Effector memory CD8-positive, alpha-beta T cell (primary cell): ENCODE measurements at places on chromosomes 4 and X.
A peak's percentile ranks its signal among the peaks of the same experiment; 100 is the strongest.

GRCh38 chrX:48626401-48627298 lies 29.4 kb downstream of the WDR13 start:
- no peak for DNase-seq

- no peak for DNase-seq
Measured at GRCh38 chrX:78653118-78653822, 5.9 kb downstream of the RTL3 start.

GRCh38 chr4:97587912-97588311 lies 555.4 kb downstream of the STPG2 start:
- DNase-seq, result no peak

DNA sequence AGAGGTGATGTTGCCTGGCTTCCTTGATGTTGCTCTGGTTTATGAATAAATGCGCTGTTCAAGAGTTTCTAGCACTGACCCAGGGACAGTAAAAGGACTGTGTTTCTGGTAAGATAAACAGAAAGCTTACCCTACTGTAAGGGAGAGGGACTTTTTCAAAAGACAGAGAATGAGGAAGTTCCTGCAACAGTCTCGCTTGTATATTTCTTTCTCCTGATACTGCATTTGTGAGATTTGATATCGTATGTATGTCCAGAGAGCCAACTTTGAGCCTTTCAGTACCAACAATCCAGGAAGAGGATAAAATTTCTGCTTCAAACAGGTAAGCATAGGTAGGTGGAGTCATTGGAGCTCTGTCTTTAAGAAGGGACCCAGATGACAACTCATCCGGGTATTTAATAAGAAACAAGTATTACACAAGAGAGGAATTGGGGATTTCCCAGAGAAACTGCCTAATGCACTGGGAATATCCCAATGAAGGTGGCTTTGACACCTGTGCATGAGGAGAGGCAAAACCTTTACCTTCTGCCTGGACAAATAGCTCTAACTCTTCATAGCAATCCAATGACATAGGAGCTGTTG lies 773 bp downstream of the DAPP1 start:
- DNase-seq, result no peak

DNA sequence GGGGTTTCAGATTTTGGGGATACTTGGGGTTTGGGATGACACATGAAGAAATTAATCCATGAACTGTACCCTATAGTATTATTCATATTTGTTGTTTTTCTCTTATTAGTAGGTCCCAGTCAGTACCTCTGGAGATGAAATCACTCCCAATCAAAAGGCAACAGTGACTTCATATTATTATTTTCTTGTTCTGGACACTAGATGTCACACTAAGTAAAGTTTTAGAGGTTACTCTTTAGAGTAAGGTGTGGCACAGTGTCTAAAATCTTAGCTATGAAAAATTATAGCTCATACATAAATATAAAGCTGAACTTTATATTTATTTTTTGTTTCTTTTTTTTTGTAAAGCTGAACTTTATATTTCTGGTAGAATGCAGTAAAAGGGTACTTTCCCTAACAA lies 35.1 kb downstream of the FAM114A1 start:
- no peak for DNase-seq

DNA sequence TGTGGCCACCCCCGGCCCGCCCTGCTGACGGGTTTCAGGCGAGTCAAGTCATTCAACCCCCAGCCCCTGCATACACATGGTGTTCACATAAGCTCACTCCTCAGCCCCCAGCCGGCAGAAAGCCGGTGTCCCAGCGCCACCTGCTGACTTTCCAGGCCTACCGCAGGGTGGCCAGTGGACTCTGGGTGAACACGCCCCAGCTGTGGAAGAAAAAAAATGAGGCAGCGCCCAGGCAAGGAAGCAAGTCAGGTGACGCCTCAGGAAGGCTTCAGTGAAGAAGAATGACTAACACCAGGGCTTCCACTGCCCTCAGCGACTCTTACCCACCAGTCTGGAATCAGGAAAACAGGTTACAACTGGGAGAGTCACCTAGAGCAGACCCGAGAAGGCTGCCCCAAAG lies 15.8 kb downstream of the BCAP31 start:
- DNase-seq, result no peak

GRCh38 chr4:36692586-36692985 lies 411.2 kb downstream of the DTHD1 start:
- no peak for DNase-seq

- DNase-seq, result no peak
Measured at GRCh38 chrX:64190136-64190740, 15.3 kb downstream of the AMER1 start.

DNA sequence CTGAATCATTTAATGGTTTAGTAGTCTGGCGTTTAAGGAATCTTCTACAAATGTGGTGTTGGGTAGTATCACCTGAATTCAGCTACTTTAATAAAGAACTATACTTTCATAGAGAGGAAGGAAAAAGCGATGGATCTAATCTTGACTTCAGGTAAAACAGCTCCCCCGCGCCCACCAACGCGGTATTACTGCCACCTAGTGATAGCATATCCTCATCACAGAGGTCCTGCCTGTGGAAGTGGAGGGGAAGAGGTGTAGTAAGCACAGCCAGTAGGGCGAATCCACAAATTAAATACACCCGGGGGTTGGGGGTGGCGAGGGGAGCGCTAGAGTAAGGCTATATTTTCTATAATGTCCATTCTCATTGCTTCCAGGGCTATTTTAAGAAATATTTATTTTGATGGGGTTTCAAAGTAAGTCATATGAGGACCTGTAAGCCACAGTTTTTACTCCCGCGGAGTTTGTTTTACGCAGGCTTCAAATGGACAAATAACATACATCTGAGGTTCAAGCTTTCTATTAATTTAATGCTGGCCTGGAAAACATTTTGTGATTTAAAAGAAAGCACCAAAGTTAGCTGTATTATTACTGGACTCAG lies 8.3 kb upstream of the DAPP1 start:
- peak; percentile 65 for DNase-seq

- DNase-seq, result no peak
Measured at GRCh38 chr4:185955826-185956543, 113.0 kb upstream of the TLR3 start.

DNA sequence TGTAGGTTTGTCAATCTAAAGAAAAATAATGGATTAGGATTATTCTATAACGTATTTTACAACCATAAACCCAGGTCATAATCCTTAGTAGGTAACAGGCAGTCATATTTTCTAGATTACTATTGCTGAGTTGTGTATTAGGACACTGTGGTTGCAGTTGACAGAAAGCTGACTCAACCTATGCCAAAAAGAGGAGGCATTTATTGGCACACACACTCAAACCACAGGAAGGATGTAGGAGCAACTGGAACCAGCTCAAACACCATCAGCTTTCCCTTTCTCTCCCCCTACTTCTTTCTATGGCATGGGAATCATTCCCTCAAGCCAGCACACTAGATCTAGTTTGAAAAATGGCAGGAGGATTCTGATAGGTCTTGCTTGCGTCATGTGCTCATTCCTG lies 136.4 kb upstream of the FAM9C start:
- DNase-seq, result no peak

DNA sequence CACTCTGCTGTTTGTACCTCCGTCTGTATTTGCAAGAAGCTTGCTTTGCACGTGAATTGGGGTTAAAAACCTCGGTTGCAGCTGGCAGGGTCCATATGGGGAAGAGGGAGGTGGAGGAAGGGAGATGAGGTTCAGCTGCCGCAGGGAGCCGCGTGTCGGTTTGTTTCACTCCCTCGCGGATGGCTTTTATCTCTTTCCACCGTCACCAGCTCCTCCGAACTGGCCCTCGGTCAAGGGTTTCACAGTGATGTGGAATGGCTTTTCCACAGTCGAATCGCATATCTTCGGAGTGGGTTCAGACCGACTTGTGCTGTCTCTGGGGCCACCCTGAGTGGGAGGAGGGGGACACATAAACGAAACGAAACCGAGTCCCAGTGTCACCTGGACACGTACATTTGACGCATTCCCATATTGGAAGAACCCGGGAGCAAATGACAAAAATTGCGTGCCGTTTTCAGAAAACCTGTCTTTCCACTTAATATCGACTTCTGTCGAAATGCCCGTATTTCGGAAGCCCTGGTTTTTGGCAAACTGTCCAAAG lies 929 bp downstream of the ZBTB33 start:
- DNase-seq, result no peak

DNA sequence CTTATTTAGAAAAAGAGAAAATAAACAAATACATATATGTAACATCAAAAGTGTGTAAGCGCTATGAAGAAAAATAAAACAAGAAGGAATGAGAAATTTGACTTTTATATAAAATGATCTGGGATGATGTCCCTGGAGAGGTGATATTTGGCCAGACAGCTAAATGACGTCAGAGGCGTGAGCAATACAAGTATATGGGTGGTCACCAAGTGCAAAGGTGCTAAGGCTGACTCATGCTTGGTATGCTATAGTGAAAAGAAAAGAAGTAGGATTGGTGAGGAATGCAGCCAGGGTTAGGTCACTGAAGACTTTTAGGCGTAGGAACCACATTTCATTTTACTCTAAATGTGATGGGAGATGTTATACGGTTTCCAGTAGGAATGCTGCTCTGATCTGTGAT lies 1049.1 kb upstream of the TENM3 start:
- DNase-seq, result no peak

DNA sequence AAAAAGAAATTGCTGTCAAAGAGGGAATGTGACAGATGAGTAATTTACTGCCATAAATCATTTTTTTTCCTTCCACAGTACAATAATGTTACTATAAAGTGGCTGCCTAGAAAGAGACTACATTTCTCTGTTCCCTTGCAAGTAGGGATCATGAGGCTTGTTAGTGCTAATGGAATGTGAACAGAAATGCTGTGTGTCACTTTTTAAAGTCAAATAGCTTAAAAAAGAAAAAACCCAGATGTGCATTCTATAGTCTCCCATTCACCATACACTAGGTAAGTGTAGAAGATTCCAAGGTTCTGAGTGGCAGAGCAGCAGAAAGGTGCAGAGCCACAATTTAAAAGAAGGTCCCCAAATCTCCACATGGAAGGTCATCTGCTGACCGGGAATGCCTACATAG lies 328.4 kb downstream of the CAMK2D start:
- DNase-seq, result no peak

- no peak for DNase-seq
Measured at GRCh38 chrX:7065473-7065872, 82.0 kb upstream of the STS start.

- DNase-seq, result no peak
Measured at GRCh38 chr4:86560447-86560846, 33.7 kb upstream of the PTPN13 start.

GRCh38 chr4:182809417-182810102 lies 107.6 kb downstream of the DCTD start:
- peak; percentile 4 for DNase-seq

DNA sequence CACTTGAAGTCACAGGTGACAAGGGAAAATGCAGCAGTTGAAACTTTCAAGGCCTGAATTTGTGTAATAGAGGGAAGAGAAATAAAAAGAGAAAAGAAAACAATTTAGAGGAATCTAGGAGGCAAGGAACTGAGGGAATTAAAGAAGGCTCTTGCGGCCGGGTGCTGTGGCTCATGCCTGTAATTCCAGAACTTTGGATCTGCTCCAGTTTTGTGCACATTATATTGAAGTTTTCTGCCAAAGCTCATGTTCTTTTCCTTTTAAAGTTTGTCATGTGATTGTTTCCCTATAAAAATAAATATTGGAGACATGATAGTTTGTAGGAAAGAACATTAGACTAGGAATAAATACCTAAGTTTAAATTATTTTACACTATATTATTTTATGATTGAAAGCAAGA lies 433.9 kb upstream of the CPEB2 start:
- no peak for DNase-seq

DNA sequence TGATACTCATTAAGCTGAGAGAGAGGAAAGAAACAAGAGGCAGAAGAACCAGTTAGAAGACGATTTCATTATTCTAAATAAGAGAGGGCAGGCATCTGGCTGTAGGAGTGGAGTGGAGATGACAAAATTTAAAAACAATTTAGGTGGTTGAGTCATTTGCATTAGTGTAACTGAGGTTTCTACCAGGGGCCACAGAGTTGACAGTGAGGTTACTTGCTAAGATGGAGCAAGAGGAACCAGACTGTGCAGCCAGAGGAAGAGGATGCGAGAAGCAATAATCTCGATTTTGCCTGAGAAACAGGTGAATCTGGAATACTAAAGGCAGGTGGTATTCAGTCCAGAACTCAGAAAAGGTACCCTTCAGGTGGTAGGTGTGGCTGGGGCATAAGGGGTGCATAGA lies 491.9 kb downstream of the MID1IP1 start:
- no peak for DNase-seq

- no peak for DNase-seq
Measured at GRCh38 chr4:4474476-4474875, 67.4 kb downstream of the STX18 start.

- no peak for DNase-seq
Measured at GRCh38 chr4:4384837-4385236, 2.1 kb upstream of the NSG1 start.

- no peak for DNase-seq
Measured at GRCh38 chr4:132998585-132999230, 150.4 kb upstream of the PCDH10 start.

DNA sequence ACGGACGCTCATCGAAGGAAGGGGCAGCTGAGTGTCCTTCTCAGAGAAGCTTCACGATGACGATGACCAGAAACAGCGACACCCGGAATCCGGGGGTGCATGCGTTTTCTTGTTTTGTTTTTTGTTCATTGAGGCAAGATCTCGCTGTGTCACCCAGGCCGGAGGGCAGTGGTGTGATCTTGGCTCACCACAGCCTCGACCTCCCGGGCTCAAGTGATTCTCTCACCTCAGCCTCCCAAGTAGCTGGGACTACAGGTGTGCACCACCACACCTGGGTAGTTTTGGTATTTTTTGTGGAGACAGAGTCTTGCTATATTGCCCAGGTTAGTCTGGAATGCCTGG lies 19.8 kb downstream of the DGKQ start:
- no peak for DNase-seq

- no peak for DNase-seq
Measured at GRCh38 chr4:154421618-154422017, 70.0 kb downstream of the DCHS2 start.

- no peak for DNase-seq
Measured at GRCh38 chrX:38929966-38930421, 128.7 kb downstream of the MID1IP1 start.

- no peak for DNase-seq
Measured at GRCh38 chr4:15906020-15906443, 32.5 kb downstream of the FGFBP1 start.

GRCh38 chr4:81905971-81906370 lies 434.3 kb upstream of the RASGEF1B start:
- DNase-seq, result no peak

GRCh38 chr4:188779581-188779980 lies 640.3 kb downstream of the TRIML1 start:
- DNase-seq, result no peak

- DNase-seq, result no peak
Measured at GRCh38 chrX:136697156-136697555, 49.2 kb downstream of the CD40LG start.

DNA sequence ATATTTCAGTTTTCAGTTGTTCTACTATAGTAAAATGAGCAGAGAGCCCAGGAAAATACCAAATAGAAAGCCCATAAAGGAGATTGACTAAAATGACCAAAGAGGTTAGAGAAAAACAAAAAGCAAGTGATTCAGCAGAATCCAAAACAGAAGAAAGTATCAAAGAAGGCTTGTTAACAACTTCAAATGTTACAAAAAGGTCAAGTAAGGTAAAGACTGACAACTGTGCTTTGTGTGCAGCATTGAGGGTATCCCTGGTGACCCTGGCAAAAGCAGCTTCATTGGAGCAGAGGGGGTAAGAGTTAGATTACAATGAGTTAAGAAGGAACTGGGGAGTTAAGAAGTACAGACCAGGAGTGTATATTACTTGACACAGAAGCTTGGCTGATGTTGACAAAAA lies 317.9 kb downstream of the OPHN1 start:
- DNase-seq, result no peak
